A549 treated with AZD2906 at 1 μM for 4 hours (cell line): ENCODE measurements at places on chromosomes 12 and 14. TPM values are rescaled to one million over a fixed set of nuclear protein-coding genes. Genes with fewer than 3 reads are reported as not detected.

Gene LMNTD1
- not detected in 5 replicates for total RNA-seq

Gene CPSF2
- total RNA-seq, result 30.7 to 46.3 TPM (median 35.6 TPM) in 5 replicates

Gene DLGAP5
- total RNA-seq, result 23.4 to 38.3 TPM (median 27.1 TPM) in 5 replicates

Gene TMEM260
- total RNA-seq, result 4.0 to 5.5 TPM (median 4.7 TPM) in 5 replicates

Gene AKAP6
- total RNA-seq, result 0.31 to 0.55 TPM (median 0.45 TPM) in 5 replicates

Gene PTPRQ
- 0.01 to 0.03 TPM (median 0.02 TPM) in 4 of 5 replicates, not detected in the other for total RNA-seq

Gene TBC1D30
- total RNA-seq, result 0.81 to 1.4 TPM (median 1.2 TPM) in 5 replicates

Gene STYK1
- total RNA-seq, result 0.16 to 0.28 TPM (median 0.18 TPM) in 5 replicates

Gene IFI27
- 0.92 to 1.5 TPM (median 1.4 TPM) in 5 replicates for total RNA-seq

Gene PPTC7
- total RNA-seq, result 29.0 to 33.6 TPM (median 32.0 TPM) in 5 replicates

Gene RNU4-1
- 97.7 TPM in 1 of 5 replicates, not detected in the others for total RNA-seq

Gene KERA
- total RNA-seq, result not detected in 5 replicates

Gene SUPT16H
- 89.8 to 120 TPM (median 93.0 TPM) in 5 replicates for total RNA-seq

Gene SLC8A3
- 0.02 TPM in 1 of 5 replicates, not detected in the others for total RNA-seq

Gene FGF6
- not detected in 5 replicates for total RNA-seq

Gene C14orf39
- total RNA-seq, result not detected in 5 replicates

Gene CIT
- 9.4 to 14.4 TPM (median 10.9 TPM) in 5 replicates for total RNA-seq

Gene SERPINA9
- 0.07 to 0.09 TPM in 2 of 5 replicates, not detected in the others for total RNA-seq
